ENCODE measurements at places on chromosomes 5 and 9. TPM values are rescaled to one million over a fixed set of nuclear protein-coding genes. Genes with fewer than 3 reads are reported as not detected.
A peak's percentile ranks its signal among the peaks of the same experiment; 100 is the strongest.

GRCh38 chr5:176614805-176615478, 5.0 kb upstream of the GPRIN1 start:
- H3K4me1 ChIP-seq = peaks cover 16% of the 10 kb centered on the region
- no peak for DNase-seq
- no peak overlapping the region for H3K27ac ChIP-seq
- H3K36me3 ChIP-seq = no peaks in the 10 kb centered on the region
- peaks cover 18% of the 10 kb centered on the region for H3K27me3 ChIP-seq
- no peak overlapping the region for H3K4me3 ChIP-seq

GRCh38 chr9:20865347-20865746, 166.1 kb downstream of the HACD4 start:
- DNase-seq = no peak
- H3K4me3 ChIP-seq = no peak overlapping the region
- no peaks in the 10 kb centered on the region for H3K27me3 ChIP-seq

The LRRC19 gene
- total RNA-seq = not detected

DNA sequence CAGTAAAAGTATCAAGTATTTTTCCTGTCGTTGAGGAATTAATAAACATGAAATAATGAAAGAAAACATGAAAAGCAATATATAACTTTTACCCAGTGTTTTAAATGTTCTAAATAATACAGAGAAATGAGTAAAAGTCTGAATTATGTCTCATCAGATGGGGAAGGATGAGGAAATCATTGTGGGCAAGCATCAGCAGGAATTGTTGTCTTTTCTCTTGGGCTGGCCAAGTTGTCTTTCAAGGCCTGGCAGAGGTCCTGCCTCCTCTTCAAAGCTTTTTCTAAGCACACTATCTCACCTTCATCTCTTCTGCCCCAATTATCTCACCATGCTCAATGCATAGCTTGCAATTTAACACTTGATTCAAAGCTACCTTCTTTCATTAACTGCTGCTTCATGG, 41.9 kb downstream of the MOCS2 start:
- no peaks in the 10 kb centered on the region for H3K4me1 ChIP-seq
- H3K27me3 ChIP-seq = peaks cover 5% of the 10 kb centered on the region

The ANKRD34B gene
- total RNA-seq = not detected

- no peaks in the 10 kb centered on the region for H3K36me3 ChIP-seq
- peak within 1 kb of the TSS; percentile 78 for H3K4me3 ChIP-seq
- DNase-seq = peak; percentile 74
- peaks cover 15% of the 10 kb centered on the region for H3K27me3 ChIP-seq
Measured at GRCh38 chr9:214648-215493, at the start of gene DOCK8. Gene DOCK8, plus strand, starts transcription at chr9:214865. Its CDS starts 112 bp downstream, at chr9:214977.

The RNF183 gene
- not detected for total RNA-seq

The GMCL2 gene
- total RNA-seq = 0.14 TPM

The TNC gene
- total RNA-seq = not detected

DNA sequence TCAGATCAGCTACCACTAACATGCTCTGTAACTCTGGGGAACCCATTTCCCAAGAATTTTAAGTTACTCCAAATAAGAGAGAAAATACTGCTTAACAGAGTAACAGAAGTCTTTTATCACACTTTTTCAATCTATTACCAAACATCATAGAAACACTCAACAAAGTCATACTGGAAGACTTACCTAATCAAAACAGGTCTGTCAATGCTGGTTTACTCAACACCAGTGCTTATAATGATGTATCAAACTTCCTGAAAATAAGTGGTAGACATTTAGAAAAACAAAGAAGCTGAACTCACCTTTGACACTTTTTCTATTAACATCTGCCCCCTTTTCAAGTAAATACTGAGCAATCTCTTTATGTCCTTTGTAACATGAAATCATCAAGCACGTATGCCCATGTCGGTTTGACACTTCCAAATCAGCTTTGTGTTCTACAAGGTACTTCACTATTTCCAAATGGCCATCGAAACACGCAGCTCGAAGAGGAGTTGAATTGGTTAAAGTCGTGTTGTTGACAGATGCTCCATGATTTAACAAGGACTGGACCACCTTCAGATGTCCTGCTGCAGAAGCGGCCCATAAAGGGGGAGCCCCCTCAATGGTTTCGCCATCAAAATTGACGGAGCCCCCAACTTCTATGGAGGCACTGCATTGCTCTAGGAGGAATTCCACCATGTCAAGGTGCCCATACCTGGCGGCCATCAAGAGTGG, 1.8 kb downstream of the FEM1C start:
- H3K27me3 ChIP-seq = no peaks in the 10 kb centered on the region
- peak overlapping the region; percentile 65 for H3K27ac ChIP-seq
- H3K4me1 ChIP-seq = peaks cover 30% of the 10 kb centered on the region
- no peak for DNase-seq

DNA sequence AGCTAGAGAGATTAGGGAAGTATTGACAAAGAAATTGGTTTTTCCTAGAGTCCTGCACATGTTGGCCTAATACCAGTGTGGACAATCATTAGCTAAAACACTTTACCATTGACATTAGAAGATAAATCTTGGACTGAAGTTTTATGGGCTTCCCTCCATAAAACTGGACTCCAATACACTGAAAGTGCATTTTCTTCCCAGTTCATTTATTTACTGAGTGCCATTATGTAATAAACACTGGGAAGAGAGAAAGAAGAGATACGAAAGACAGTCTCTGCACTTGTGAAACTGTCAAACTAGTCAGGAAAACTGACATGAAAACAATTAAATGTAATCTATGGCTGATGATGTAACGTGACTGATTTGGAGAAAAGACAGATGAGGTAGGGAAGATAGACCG, 539.3 kb downstream of the ZNF608 start:
- no peaks in the 10 kb centered on the region for H3K4me1 ChIP-seq
- no peak for DNase-seq
- no peaks in the 10 kb centered on the region for H3K27me3 ChIP-seq

DNA sequence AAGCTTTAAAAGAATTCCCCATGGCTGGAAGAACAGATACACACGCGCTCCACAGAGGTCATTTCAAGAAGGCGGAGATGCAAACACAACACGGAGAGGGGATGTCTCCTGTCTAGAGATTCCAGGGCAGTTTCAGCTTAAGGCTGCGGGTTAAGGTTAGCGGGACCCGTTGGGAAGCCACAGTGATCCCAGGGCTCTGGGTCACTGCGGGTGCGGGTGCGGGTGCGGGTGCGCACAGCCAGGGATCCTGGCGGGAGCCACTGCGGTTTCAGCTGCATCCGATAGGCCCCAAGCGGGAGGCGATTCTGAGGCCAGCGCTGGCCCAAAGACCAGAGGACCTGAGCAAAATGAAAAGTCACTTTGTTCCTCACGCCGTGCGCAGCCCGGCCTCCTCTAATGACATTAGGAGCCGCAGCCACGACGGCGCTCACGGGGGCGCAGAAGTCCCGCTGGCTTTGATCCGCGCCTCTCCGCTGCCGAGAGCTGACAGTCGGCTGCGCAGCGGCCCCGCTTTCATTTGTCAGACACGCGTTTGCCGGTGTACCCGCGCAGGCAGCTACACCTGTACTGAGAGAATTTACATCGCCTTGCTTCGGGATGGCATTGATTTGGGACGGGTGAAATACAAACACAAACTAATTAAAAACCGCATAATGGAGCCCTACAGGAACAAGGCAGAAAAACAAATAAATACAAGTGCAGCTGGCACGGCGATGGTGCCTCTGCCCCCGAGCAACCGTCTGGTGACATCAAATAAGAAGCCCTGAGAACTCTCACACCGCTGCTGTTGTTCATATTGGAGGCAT, 5.3 kb upstream of the IRX1 start:
- DNase-seq = no peak
- H3K4me1 ChIP-seq = peaks cover 9% of the 10 kb centered on the region

DNA sequence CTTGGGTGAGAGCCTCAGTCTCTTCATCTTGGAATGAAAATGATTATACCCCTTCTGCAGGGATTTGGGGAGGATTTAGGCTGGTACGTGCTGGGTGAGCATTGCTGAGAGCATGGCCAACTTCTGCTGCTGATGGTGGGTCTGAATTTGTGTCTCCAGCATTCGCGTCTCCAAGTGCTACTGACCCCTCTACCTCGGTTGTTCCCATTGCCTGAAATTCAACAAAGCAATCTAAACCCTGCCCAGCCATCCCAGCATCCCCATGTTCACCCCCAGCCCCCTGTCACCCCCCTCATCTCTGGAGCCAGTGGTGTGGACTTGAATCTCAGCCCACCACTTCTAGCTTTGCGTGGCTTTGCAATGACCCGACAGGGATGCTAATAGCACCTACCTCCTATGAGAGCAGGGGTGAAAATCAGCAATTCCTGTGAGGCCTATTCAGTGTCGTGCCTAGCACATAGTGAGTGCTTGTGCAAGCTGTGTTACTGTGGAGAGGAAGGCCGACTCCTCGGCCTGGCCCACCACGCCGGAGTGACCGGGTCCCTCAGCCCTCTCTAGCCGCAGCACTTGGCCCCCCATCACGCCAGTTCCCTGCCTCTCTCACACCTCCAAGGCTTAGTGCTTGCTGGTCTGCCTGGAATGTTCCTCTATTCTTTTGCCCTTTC, 43.4 kb upstream of the SH3PXD2B start:
- H3K36me3 ChIP-seq = no peaks in the 10 kb centered on the region
- peaks cover 8% of the 10 kb centered on the region for H3K27me3 ChIP-seq
- H3K27ac ChIP-seq = no peak overlapping the region

DNA sequence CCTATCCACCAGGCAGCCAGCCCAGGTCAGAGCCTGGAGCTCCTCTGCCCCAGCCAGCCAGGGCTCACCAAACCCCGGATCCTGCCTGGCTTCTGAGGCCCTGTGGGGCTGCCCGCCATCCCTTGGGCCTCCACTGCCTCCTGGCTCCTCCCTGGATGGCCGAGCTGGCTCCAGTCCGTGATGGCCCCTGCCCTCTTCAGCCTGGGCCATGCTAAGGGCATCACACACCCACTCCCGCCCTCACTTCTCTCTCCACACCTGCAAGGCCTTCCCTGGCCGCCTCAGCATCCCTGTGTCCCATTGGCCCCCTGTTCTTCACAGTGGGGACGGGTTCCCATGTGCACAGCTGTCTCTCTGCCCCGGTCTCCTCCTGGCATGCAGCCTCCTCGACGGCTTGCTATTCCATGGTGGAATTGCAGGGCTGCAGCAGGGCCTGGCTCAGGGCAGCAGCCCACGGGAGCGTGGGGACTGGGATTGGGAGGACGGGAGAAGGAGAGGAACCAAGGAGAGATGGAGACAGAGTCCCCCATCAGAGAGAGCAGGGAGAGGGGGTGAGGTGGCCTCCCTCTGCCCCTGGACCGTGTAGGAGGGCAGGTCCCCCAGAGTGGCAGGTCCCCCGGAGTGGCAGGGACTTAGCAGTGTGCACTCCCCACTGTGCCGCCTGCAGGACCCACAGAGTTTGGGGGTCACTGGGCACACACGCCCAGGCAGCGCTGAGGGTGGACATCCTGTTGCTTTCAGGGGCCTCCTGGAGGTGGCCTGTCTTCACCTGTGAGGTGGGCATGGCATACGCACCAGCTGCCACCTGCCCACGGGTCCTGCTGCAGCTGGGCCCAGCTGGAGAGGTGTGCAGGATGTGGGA, 16.7 kb upstream of the RNU6ATAC start:
- no peaks in the 10 kb centered on the region for H3K27me3 ChIP-seq
- H3K27ac ChIP-seq = peak overlapping the region; percentile 21
- H3K4me3 ChIP-seq = no peak overlapping the region
- H3K36me3 ChIP-seq = no peaks in the 10 kb centered on the region
- H3K4me1 ChIP-seq = peaks cover 47% of the 10 kb centered on the region

GRCh38 chr9:91824601-91825305, 125.3 kb downstream of the ROR2 start:
- no peaks in the 10 kb centered on the region for H3K4me1 ChIP-seq
- DNase-seq = no peak

DNA sequence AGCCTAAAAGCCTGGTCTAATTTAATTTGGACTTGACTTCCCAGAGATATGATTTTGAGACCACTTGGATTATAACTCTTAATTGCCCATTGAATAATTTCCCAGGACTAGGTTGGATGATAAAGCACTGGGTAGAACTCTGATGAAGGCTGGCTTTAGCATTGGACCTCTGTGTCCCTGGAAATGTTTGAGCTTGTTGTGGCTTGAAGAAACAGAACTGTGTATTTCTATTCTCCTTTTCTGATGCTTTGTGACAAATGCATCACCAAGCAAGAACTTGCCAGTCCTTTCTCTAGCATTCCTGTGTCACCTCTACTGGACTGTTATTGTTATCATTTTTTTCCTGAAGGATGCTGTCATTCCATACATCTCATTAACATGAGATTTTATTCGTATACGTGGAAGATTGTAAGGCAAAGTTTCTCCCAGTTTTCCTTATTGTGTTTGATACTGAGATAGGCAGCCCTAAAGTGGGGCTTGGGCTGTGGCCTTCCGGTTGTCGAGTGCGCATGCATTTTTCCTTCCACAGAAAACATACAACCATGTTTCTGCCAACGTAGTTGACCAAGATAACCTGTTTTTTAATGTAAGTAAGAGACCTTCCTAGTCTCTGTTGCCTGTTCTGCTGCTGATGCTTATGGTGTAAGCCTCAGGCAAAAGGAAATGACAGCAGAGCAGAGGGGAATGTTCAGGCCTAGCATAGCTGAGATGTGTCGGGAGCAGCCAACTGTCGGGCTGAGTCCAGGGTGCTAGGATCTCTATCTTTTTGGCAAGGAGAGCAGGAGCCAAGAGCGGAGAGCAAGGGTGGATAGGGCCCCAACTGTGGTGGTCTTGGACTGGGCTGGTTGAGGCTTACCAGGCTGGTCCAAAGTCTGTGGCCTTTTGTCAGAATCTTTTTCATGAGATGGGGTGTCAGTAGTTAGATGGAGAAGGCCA, 2.3 kb downstream of the NTRK2 start:
- no peak overlapping the region for H3K27ac ChIP-seq
- H3K4me3 ChIP-seq = no peak overlapping the region

DNA sequence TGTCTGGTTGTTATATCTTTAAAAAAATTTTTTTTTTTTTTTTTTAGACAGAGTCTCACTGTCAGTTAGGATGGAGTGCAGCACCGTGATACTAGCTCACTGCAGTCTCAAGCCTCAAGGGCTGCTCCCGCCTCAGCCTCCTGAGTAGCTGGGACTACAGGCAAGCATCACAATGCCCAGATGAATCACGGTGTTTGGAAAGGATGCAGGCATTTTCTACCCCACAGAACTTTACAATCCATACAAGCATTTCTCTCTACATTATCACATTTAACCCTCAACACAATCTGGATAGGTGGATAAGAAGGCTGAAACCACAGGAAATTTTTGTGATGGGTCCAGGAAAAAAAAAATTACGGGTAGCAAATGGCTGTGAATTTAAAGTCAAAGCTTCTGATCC, 5.8 kb upstream of the PCA3 start:
- H3K4me3 ChIP-seq = no peak overlapping the region
- DNase-seq = no peak
- H3K36me3 ChIP-seq = no peaks in the 10 kb centered on the region
- H3K27ac ChIP-seq = no peak overlapping the region
- no peaks in the 10 kb centered on the region for H3K4me1 ChIP-seq
- H3K27me3 ChIP-seq = peaks cover 2% of the 10 kb centered on the region

The TAF11L11 gene
- not detected for total RNA-seq

- no peak overlapping the region for H3K27ac ChIP-seq
- DNase-seq = no peak
- H3K4me3 ChIP-seq = no peak overlapping the region
- peaks cover 24% of the 10 kb centered on the region for H3K27me3 ChIP-seq
- no peaks in the 10 kb centered on the region for H3K4me1 ChIP-seq
- no peaks in the 10 kb centered on the region for H3K36me3 ChIP-seq
Measured at GRCh38 chr5:135810188-135810943, 24.1 kb upstream of the SLC25A48 start.

GRCh38 chr5:79795764-79796398, 106.2 kb downstream of the CMYA5 start:
- no peak overlapping the region for H3K27ac ChIP-seq
- no peaks in the 10 kb centered on the region for H3K36me3 ChIP-seq
- H3K4me1 ChIP-seq = peaks cover under 1% of the 10 kb centered on the region
- H3K27me3 ChIP-seq = no peaks in the 10 kb centered on the region
- DNase-seq = no peak
- no peak overlapping the region for H3K4me3 ChIP-seq

All from naive thymus-derived CD8-positive, alpha-beta T cell (primary cell).